ENCODE measurements at places on chromosomes 1 and 21.

DNA sequence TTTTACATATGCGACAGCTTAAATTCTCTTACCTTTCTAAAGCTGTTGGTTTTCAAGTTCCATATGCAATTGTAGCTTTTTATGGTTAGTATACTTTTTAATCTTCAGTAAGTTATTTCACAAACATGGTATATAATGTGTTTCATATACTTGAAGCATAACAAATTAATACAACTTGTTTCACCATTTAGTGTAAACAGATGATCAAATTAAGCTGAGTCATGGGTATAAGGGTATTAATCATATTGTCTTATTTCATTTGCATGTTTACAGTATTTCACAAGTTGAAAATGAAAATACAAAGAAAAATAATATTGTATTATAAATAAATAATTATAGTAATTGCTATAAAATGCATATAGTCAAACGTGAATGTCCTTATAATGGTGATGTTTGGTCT is 92.1 kb downstream of the PTPRC start:
- no peak for DNase-seq

- DNase-seq = no peak
Measured at GRCh38 chr1:212542761-212543187, 65.8 kb upstream of the ATF3 start.

- no peak for DNase-seq
Measured at GRCh38 chr1:935751-936231, 12.1 kb downstream of the SAMD11 start.

- DNase-seq = no peak
Measured at GRCh38 chr1:217542136-217542777, 88.6 kb downstream of the GPATCH2 start.

DNA sequence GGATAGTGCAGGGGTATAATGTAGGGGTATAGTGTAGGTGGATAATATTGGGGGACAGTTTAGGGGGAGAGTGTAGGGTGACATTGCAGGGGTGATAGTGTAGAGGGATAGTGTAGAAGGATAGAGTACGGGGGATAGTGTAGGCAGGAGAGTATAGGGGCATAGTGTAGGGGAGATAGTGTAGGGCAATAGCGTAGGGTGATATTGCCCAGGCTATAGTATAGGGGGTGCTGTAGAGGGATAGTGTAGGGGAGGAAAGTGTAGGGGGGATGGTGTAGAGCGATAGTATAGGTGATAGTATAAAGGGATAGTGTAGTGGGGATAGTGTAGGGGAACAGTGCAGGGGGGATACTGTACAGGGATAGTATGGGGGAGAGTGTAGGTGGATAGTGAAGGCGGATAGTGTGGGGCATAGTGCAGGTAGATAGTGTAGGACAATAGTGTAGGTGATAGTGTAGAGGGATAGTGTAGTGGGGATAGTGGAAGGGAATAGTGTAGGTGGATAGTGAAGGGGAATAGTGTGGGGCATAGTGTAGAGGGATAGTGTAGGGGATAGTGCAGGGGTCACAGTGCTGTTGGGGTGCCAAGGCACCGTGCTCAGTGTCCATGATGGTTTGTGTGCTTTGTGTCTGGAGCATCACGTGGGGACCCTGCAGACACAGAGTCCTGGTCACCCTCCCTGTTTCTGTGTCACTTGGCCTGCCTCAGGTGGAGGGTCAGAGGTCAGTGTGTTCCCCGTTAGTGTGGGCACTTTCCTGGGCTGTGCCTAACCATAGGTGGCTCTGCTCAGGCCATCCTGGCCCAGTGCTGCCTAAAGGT is 10.5 kb upstream of the ARF1 start:
- no peak for DNase-seq

GRCh38 chr1:189962181-189962580 is 515.5 kb downstream of the BRINP3 start:
- no peak for DNase-seq

DNA sequence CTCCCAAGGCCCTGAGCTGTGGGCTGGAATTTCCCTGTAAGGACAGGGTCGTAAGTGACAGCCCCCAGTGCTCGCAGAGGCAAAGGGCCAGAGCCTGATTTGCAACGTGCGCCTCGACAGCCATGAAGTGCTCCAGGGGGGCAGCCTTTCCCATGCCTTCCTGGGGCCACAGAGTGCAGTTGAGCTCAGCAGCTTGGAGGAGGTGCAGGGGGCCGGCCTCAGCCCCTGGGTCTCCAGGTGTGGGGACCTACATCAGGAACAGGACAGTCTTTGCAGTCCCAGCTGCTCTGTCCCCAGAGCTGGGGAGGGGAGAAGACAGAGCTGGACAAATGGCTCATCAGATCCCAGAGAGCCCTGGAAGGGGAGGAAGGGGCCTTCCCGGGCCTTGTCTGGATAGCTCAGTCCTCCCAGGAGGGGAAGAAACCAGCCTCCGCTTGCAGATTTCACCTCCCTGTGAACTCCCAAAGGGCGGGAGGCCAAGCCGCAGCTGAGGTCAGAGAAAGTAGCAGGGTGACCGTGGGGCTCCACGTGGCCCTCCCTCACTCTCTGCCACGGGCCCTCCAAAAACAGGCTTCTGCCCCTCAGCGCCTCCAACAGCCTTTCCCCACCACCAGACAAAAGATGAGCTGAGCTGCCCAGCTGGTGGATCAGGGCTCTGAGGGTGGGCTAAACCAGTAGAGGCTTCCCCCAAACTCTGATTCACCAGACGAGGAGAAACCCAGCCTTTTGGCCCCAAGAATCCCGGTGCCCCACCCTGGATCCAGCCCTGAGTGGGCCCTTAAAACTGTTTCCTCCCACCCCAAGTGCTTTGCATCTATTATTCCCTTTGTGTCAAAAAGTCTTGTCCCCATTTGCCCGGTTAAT is 76.5 kb downstream of the DHRS3 start:
- DNase-seq = peak; percentile 39

- no peak for DNase-seq
Measured at GRCh38 chr1:179153217-179153616, 71.3 kb downstream of the TOR3A start.

- DNase-seq = no peak
Measured at GRCh38 chr1:43440358-43440757, 13.4 kb downstream of the HYI start.

DNA sequence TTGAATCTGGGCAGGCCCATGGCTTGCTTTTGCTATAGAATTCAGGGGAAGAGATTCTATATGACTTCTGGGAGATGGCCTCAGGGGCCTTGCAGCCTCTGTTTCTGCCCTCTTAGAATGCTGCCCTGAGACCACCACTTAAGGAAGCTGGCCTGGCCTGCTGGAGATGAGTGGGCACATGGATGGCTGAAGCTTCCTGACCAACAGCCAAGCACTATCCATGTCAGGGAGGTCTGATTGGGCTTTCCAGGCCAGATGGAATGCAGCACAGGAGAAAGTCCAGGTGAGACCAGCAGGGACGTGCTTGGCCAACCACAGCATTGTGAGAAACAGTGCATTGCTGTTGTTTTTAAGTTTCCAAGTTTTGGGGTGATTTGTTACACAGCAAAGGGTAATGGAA is 308.1 kb downstream of the PTPRU start:
- DNase-seq = no peak

DNA sequence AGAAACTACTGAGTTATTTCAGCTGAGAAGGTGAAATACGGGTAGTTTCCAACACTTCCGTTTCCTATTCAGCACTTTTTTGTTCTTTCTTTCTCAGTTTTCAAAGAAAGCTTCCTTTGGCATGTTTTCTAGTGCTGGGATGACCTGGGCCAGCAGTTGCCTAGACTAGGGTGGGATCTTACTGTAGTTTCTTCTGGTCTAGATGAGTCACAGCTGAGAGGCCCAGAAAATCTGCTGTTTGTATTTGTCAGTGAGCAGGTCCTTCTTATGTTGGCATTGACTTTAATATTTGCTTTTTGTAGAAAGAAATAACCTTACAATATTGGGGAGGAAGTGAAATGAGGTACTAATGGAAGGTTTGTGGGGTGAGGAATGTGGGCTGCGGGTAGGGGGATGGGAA is 22.2 kb downstream of the C1orf21 start:
- no peak for DNase-seq

DNA sequence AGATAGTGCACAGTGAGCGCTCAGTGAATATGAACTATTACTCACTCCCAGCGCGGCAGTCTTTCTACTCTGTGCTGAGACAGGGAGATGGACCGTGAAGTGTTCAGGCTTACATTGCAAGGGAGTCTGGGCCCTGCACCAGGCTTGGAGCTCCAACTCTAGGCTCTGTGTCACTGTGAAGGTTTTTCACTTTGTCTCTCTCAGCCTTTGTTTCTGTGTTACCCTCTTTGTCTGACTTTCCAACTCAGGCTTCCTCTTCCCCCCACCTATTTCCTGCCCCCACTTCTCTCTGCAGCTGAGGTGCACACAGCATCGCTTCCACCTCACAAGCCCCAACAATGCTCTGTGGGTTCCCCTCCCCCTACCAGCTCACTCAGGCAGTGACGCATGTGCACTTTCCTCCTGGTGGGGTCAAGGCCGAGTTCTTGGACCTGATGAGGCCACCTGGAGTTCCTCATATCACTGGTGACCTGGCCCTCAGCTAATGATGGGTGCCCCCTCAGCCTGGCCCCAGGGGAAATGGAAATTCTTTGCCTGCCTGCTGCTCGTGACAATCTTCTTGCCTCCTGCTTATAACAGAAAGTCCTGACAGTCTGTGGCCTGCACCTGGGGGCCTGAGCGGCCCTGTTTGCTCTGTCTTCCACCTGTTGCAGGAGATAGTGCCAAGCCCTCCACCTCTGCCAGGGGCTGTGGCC is 1.1 kb upstream of the LCK start:
- peak; percentile 47 for DNase-seq

DNA sequence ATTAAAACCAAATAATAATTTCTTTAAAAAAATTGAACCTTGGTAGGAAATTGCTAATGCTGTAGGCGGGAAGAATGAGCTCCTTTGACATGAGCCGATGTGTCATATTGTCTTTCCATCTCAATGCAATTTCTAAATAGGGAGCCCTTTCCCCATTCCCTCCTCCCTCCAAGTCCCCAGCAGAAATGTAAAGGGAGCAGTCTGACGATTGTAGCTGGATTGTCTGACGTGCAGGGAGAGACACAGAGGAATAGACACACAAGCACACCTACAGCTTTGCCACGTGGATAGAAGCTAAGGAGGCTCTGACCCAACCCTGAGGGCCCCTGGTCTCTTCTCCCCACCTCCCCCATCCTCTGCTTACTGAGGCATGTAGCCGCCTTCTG is 3.6 kb upstream of the SYT6 start:
- no peak for DNase-seq

DNA sequence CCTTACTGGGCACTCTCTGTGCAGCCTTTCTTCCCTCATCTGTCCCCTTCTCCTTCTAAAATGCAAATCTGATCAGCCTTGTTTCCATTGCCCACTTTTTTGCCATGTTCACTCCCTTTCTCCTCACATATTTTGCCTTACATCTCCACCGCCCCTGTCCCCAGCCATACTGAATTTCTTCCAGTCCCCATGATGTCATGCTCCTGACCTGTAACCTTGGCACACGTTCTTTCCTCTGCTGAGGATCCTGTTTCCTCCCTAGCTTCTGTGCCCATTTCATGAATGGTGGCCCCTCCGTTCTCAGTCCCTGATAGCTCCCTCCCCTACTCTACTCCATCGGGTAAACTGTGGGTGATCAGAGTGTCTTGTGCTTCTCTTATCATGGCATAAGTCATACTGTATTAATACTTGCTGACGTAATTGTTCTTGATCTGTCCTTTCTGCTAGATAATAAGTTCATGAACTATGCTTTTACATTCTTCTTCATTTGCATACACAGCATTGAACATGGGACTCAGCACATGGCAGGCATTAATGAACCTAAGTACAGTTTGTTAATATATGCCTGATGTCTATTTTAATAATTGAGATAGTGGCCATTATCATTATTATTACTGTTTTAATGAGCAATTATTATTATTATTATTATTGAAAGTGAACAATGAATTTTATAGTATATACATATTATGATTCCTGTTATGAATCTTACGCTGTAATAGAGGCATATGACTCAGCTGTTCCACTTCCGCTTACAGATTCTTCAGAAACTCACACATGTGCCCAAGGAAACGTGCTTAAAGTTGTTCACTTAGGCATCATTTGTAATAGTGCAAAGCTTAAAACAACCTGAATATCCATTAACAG is 28.5 kb downstream of the MAP3K21 start:
- DNase-seq = no peak

DNA sequence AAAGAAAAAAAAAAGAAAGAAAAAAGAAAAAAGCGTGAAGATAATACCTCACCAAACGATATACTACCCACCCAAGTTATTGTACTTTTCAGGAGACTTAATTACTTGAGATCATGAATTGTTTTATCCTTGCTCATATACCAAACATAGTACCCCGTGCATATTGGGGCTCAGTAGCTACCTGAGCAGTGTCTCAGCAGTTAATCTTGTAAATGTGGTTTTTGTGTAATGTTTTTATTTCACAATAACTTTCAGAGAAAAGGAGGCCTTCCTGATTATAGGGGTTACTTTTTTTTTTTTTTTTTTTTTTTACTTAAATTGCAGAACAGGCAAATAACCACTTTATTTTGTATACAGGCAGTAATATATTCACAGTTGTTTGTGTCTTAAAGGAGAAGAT is 80.3 kb downstream of the OSBPL9 start:
- DNase-seq = no peak

GRCh38 chr1:46175243-46175642 is 356 bp downstream of the TSPAN1 start:
- DNase-seq = no peak

- no peak for DNase-seq
Measured at GRCh38 chr1:20138961-20139550, at the start of gene PLA2G2F. TSS of gene PLA2G2F (plus strand) at chr1:20139323. CDS start at chr1:20139428, 105 bp downstream.

- DNase-seq = no peak
Measured at GRCh38 chr1:59142311-59143132, 154.4 kb upstream of the FGGY start.

GRCh38 chr1:106222403-106222802 is 834.1 kb upstream of the PRMT6 start:
- no peak for DNase-seq

- DNase-seq = no peak
Measured at GRCh38 chr1:197343663-197344273, 75.7 kb downstream of the CRB1 start.

DNA sequence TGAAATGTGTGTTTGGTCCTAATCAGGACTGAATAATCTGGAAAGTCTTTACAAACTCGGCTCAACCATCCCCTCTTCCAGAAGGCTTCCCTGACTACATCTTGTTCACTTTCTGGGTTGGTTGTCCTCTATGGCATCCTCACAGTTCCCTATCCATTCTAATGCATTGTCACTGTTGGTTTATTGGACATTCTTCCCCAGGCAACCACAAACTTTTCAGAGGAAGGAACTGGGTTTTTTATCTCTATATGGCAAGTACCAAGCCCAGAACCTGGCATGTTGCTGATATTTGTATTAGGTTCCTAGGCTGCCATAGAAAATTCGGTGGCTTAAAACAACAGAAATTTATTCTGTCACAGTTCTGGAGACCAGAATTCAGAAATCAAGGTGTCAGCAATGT is 363.5 kb upstream of the ST6GALNAC5 start:
- no peak for DNase-seq

- DNase-seq = no peak
Measured at GRCh38 chr1:160161965-160162705, 10.7 kb downstream of the ATP1A4 start.

GRCh38 chr21:31459457-31459856 is 115.4 kb upstream of the TIAM1 start:
- no peak for DNase-seq
